ENCODE measurements at places on chromosomes 4 and X.
A peak's percentile ranks its signal among the peaks of the same experiment; 100 is the strongest.

DNA sequence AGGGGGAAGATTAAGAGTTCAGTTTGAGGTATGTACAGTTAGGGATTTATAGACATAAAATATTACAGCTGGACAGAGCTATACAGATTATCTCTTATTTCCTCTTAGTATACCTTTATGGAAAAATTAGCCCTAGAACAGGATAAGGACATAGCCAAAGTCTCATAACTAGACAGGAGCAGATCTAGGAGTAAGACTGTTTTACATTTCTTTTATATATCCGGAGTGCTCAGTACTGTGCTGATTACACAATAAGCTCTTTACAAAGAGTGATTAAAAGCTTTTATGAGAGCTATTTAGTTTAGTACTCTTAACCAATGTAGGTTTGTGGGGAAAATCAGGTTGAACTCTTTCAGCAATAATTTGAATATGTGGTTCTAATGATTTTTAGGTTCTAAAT lies 105.8 kb downstream of the TBX22 start:
- DNase-seq: no peak

- no peak for DNase-seq
Measured at GRCh38 chr4:76987685-76988084, 38.1 kb downstream of the SEPTIN11 start.

GRCh38 chr4:48064349-48064748 lies 47.8 kb downstream of the NIPAL1 start:
- no peak for DNase-seq

- no peak for DNase-seq
Measured at GRCh38 chr4:153595894-153596601, 88.0 kb upstream of the TLR2 start.

DNA sequence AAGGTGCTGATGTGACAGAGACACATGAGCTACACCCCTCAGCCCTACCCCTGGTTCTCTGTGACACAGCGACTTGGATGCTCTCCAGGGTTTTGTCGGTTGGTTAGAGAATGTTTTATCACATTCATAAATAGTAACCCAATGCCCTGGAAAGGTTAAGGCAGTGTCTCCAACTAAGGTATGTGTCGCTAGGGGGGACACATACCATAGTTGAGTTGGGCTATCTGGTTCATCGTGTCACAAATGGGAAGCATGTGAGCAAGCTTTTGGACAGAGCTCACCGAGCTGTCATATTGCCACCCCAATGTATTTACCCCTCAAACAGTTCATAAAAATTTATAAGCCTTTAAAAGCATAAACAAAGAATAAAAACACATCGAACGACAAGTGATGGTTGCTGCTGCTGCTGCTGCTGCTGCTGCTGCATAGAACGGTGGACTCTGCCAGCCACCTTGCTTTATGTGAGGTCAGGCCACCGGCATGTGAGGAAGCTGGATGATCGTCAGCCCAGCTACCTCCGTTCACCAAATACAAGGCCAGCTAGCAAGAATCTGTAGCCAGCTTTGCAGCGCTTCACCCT lies 55.9 kb downstream of the STOX2 start:
- peak; percentile 19 for DNase-seq

GRCh38 chrX:16573781-16574180 lies 76.2 kb upstream of the S100G start:
- no peak for DNase-seq

Measured in Calu3 (cell line).